ENCODE measurements at places on chromosomes 5 and 9. TPM values are rescaled to one million over a fixed set of nuclear protein-coding genes. Genes with fewer than 3 reads are reported as not detected.

Gene RLN2
- not detected for total RNA-seq

Gene ABCA1
- total RNA-seq: 12.6 TPM

Gene SLC12A7
- 179 TPM for total RNA-seq

Gene UBAP2
- total RNA-seq: 28.9 TPM

GRCh38 chr5:167639766-167640165, 651.7 kb upstream of the WWC1 start:
- no peak for DNase-seq

GRCh38 chr9:126621919-126622735, 8.4 kb downstream of the LMX1B start:
- DNase-seq: no peak

GRCh38 chr5:83342465-83342864, 129.1 kb upstream of the VCAN start:
- no peak for DNase-seq

DNA sequence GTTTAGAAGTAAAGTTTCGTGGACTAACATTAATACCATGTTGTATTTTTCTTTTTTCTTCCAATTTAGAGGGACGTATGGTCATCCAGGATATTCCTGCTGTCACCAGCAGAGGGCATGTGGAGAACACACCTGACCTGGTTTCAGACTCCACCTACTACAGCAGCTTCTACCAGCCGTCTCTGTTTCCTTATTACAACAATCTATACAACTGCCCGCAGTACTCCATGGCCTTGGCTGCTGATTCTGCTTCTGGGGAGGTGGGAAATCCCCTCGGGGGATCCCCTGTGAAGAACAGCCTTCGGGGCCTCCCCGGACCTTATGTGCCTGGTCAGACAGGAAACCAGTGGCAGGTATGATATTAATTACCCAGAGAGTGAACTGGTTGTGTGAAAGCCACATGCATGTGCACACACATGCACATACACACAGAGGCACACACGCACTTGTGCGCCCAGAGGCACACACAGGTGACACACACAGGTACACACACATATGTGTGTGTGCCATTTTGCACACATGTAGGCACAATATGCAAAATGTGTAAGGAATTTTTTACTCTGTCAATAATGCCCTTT, 52.4 kb downstream of the DMRT1 start:
- no peak for DNase-seq

- no peak for DNase-seq
These were observed 414.3 kb downstream of the ANXA1 start for GRCh38 chr9:73565833-73566465.

Gene SPATA31C1
- not detected for total RNA-seq

DNA sequence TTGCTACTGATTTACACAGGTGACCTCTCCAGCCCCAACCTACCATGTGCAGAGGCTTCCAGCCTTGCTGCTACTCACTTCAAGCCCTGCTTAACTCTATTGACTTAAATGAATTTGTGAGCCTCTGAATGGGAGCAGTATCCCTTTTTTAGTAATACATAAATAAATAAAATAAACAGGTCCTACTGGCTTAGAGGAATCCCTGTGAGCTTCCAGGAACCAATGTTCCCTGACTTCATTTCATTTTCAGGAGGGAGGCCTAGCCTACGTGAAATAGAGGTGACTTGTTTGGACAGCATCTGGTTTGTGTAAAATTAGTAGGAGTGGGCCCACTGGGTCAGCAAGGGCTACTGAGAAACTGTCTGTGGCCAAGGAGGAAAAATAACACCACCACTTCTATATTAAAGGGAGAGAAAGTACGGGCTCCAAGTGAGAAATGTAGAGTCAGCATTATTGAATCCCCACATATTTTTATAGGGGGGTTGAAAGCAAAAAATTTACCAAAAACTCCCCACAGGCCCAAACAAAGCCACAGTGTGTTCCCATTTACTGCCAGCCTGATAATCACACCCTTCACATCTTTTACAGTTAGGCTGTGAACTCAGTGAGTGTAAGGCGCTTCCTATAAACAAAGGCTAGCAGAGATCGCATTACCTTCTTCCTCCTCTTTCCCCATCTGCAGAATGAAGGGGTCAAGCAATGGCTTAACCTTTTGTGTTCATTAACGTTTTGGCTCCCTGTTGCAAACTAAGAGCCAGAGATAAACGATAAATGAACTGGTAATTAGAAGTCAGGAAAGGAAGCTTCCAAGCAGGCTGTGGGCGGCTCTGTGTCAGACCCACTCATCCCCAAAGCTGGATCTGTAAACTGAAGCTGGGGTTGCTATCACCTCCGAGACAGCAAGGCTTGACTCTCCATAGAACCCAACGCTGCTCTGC, 138.8 kb upstream of the LIFR start:
- no peak for DNase-seq

Gene CCL19
- 1.1 TPM for total RNA-seq

- DNase-seq: no peak
These were observed 9.6 kb upstream of the SSBP2 start for GRCh38 chr5:81760521-81760920.

DNA sequence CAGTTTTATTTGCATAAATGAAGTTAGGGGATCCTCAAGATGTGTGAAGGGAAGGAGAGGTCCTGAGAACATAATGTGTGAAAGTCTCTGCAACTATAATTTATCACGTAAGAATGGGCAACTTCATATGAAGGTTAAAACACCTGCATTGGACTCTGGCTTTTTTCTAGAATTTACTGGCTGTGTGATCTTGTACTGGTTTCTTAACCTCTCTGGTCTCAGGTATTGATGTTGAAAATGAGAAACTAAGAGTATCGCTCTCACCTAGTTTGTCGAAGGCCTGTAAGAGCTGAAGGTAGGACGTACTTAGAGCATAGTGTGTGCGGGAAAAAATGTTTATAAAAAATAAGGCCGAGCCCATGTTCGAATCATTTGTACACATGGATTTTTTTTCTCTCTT, 280.5 kb downstream of the ICE1 start:
- no peak for DNase-seq

Gene SPINK4
- not detected for total RNA-seq

Gene TAF11L10
- not detected for total RNA-seq

- DNase-seq: no peak
These were observed 65.4 kb downstream of the CDC42SE2 start for GRCh38 chr5:131329286-131329560.

Gene CD74
- 327 TPM for total RNA-seq

DNA sequence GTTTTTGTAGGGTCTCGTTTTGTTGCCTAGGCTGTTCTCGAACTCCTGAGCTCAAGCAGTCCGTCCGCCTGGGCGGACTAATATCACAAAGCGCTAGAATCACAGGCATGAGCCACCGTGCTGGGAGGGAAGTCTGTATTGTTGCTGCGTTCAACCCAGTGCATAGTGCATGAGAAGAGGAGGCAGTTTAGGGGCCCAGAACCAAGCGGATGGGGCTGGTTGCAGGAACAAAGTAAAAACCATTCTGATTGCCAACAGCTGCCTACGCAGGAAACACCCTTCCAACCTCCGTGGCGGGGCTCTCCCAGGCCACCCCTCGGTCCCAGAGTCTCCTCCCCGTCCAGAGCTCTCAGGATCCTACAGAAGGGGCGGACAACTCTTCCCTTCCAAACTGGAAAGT, 87.1 kb downstream of the ANXA2R start:
- DNase-seq: no peak

Gene PDGFRB
- total RNA-seq: 57.2 TPM

DNA sequence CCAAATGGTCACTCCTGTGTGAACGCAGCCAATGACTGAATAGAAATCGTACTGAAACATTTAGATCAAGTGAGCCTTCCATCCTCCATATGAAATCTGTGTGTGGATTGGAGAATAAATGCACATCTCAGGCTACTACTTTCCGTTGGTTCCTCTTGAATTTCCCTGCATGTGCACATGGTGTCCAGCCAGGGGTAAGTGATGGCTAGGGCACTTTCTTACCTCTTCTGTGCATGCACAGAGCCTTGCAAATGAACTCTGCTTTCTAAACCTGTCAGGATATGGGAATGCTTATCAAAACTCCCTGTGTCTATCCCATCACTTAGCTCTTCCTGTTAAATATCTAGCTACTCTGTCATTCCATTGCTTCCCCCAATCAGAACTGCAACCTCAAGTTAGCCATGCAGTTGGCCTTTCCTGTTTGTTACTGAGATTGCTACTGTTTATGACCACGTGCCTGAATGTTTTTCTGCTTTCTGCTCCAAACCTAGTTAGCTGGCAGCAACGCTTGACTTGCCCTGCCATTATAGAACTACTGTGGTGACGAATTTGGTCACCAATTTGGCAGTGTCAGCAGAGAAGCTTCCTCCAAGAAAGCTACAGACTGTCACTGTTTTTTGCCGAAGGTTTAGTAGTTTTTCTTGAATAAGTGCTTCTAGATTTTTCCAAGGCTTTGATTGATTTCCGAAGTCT, 661.6 kb downstream of the LRRC70 start:
- no peak for DNase-seq

Gene GRM6
- not detected for total RNA-seq

- DNase-seq: peak; percentile 72
These were observed 607 bp downstream of the UHRF2 start for GRCh38 chr9:6413365-6414246.

DNA sequence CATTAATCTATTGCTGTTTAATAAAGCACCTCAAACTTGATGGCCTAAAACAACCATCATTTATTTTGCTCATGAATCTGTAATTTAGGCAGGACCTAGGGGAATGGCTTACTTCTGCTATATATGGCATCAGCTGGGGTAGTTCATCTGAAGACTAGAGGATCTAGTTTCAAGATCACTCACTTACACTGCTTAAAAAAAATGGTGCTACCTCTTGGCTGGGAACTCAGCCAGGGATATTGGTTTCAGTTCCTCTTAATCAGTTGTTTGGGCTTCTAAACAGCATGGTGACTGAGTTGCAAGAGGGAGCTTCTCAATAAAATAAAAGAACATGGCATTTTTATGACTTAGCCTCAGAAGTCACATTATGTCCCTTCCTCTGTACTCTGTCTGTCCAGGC, 142.0 kb downstream of the FAM114A2 start:
- no peak for DNase-seq

DNA sequence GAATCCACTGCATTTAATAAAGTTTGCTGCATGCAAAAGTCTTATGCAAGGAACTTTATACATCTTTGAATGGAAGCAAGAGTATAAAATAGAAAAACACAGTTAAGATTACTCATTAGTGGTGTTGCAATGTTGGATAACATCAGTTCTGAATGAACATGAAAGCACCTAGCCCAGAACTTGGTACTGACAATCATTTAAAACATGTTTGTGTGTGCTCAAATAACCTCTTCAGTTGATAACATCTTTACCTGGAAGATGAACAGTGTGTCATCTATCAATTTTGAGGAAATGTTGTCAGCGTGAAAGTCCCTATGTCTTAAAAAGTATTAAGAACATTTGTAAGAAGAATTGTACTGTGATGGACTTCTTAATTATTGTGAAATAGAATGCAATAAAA, 370.4 kb upstream of the GRAMD2B start:
- DNase-seq: no peak

DNA sequence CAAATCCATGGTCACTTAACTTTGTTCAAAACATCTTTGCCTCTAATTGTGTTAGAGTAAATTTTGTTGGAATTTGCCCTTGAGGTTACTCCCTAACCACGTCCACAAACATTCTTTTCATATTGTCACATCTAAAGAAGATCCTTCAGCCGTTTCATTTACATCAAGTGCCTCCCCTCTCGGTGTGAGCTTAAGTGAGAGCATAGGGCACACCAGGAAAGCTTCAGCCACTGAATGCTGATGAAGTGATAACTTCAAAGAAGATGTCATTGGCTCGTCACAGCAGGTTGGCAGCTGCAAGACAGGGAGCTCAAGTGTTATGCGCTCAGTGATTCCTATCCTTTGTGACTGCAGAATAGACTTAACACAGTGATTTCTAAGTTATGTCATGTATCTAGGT, 49.6 kb upstream of the ADAMTS19 start:
- no peak for DNase-seq

- DNase-seq: no peak
These were observed 68.7 kb downstream of the ACTL7B start for GRCh38 chr9:108786901-108787689.

GRCh38 chr5:93599001-93599379, 16.0 kb downstream of the NR2F1 start:
- DNase-seq: no peak

Gene ADRB2
- total RNA-seq: 5.5 TPM

DNA sequence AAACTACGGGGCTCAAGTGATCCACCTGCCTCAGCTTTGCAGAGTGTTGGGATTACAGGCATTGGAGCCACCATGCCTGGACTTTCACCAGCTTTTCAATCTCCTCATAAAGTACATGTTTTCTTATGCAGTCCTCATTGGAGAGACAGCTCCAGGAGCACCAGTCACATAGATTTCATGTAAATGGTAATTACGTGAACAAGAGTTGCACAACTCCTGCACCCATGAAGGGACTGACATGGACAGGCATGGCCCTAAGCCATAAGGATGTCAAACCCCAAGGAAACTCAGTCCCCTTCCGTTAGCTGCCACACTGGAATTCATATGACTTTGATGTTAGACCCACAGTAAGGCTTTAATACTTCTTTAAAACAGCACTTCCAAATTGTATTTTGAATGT, 7.6 kb upstream of the ADGRV1 start:
- DNase-seq: no peak

GRCh38 chr5:172770374-172770674, 671 bp downstream of the DUSP1 start:
- no peak for DNase-seq

DNA sequence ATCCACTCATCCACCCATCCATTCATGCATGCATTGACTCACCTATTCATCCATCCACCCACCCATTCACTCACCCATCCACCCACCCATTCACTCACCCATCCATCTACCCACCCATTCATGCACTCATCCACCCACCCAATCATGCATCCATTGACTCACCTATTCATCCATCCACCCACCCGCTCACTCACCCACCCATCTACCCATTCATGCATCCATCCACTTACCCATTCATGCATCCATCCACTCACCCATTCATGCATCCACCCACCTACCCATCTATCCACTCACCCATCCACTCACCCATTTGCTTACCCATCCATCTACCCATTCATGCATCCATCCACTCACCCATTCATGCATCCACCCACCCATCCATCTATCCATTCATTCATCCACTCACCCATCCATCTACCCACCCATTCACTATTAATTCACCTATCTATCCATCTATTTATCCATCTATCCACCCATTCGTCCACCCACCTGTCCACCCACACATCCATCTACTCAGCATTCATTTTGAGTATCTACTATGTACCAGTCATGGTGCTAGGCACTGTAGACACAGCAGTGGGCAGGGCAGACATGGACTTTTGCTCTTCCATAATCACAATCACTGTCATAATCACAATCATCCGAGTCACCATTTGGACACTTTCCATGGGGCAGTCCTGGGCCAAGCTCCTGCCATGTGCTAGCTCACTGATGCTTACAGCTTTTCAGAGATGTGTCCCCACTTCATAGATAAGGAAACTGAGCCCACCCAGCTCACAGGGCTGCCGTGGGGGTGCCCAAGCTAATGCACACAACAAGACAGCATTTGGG, 34.4 kb downstream of the HMCN2 start:
- DNase-seq: no peak

Gene MCIDAS
- total RNA-seq: not detected

- peak; percentile 66 for DNase-seq
These were observed 6.7 kb downstream of the CCDC187 start for GRCh38 chr9:136297016-136297691.
